Epithelial cell of proximal tubule (primary cell): ENCODE measurements at places on chromosomes 5 and 9. TPM values are rescaled to one million over a fixed set of nuclear protein-coding genes. Genes with fewer than 3 reads are reported as not detected.

TRPM3 gene
- not detected in 2 replicates for total RNA-seq

OR1Q1 gene
- total RNA-seq: not detected in 2 replicates

DNA sequence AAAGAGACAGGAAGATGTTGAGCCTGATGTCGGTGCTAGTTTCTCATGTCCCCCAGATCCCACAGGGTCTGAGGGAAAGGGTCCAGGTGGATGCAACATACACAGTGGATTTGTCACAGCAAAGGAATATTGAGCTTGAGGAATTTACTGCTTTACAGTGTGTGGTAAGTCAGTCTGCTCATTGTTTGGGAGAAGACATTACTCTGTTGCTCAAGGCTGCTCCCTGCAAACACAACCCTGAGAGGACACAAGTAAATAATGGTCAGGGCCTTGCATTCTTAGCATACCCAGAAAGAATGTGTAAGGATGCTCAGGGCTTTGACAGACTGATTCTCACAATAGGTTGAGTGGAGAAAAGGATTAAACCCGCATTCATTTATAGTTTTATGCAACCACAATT lies 7.3 kb upstream of the MAN2A1 start:
- DNase-seq: no peak

- DNase-seq: no peak
Measured at GRCh38 chr9:118665226-118665919, 703.9 kb downstream of the BRINP1 start.

DNA sequence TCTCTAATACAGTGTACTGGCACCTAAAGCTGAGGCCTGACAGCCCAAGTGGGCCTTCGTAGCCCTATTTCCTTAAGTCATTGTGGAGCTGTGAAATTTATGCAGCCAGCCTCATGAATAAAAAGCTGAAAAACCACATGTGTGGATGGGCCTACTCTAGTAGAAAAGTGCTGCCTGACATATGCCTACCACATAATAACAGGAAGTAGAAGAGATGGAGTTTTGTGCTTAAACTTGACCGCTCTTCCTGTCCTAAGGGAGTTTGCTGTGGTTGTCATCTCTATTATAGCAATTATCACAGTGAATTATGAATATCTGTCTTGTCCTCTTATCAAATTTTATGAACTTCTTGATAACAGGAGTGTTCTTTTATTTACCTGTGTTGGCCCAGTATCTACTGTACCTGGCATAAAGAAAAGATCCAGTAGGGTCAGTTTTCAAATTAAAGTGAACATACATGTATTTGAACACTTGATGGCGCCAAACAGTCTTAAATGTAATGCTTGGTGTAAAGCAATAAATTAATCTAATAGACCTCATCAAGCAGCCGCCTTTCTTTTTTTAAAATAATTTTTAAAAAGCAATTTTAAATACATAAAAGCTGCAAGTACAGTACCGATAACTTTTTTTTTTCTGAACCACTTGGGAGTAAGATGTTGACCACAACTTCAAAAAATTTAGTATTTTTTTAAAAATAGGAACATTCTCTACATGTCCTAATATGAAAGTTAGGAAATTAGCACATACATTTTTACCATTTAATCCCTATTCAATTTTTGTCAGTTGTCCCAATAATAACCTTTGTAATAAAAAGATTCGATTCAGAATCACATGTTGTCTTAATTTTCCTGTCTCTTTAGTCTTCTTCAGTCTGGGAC lies 51.0 kb downstream of the FKTN start:
- peak; percentile 10 for DNase-seq

DNA sequence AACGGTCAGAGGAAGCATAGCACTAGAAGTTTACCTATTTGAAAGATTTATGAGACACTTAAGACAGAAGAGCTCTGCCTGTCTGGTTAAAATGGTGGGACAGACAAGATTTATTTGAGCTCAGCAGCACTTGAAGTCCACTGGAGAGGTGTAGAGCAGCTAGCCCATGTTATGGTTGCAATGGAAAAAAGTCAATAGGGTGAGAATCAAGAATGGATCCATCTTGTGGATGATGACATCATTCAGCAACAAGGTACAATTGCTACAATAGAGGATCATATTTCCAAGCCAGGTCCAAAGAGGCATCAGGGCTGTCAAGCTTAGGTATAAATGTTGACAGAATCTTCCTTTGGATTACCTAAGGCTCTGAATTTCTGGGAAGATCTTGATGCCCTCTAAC lies 21.1 kb upstream of the ZNF131 start:
- DNase-seq: no peak
